ENCODE measurements at places on chromosomes 3 and 15.

DNA sequence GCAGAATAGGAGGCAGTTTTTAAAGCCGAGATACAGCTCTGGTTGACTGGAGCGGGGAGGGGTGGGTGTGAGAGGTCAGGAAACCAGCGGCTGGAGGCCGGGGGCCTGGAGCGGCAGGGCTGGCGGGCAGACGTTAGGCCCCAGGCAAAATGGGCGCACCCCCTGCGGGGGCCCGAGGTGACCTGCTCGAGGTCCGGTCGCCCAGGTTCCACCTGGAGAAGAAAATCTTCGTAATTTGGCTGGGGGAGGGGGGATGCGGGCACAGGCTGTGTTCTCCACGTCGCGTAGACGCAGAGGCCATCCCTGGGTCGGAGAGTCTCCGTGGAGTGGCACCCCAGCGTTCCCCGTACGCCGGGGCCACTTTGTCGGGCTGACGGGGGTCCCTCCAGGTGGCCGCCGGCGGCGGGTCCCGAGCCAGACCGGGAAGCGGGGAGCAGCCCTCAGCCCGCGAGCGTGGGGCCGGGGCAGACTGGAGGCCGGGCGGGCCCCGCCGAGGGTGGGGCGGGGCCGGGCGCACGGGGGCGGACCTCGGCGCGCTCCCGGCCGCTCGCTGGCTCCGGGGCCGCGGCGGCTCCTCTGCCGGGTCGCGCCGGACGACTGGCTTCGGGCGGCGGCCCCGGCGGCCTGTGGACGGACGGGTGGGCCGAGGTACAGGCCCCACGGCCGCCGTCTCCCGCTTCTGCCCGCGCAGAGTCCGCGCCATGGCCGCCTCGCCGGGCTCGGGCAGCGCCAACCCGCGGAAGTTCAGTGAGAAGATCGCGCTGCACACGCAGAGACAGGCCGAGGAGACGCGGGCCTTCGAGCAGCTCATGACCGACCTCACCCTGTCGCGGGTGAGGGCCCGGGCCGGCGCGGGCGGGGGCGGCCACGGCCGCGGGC lies at the start of gene CRTC3:
Gene CRTC3 (plus strand): TSS at position 553 of the 879 bp plus-strand sequence. CDS start 149 bp downstream, at position 702.
- DNase-seq: peak; percentile 50

DNA sequence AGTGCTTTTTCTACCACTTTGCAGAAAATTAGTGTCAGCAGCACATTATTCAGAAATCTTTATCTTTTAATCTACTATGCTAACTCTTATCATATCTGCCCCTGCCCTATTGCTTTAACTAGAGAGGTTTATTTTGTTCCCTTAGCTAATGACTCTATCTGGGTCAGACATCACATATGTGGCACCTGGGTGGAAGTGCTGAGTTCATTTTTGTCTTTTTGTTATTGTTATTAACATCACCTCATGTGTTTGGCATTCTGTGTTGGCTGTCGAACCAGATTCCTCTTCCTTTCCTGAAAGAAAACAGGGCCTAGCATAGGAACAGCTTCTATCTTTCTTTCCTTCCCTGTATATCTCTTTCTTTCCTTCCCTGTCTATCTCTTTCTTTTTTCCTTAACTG lies 100.7 kb downstream of the RBMS3 start:
- no peak for DNase-seq

GRCh38 chr3:61668317-61668864 lies 107.0 kb downstream of the PTPRG start:
- no peak for DNase-seq

- no peak for DNase-seq
These were observed 78.6 kb downstream of the RNF13 start for GRCh38 chr3:149891621-149892020.

GRCh38 chr3:146156666-146157314 lies 4.2 kb downstream of the PLOD2 start:
- no peak for DNase-seq

DNA sequence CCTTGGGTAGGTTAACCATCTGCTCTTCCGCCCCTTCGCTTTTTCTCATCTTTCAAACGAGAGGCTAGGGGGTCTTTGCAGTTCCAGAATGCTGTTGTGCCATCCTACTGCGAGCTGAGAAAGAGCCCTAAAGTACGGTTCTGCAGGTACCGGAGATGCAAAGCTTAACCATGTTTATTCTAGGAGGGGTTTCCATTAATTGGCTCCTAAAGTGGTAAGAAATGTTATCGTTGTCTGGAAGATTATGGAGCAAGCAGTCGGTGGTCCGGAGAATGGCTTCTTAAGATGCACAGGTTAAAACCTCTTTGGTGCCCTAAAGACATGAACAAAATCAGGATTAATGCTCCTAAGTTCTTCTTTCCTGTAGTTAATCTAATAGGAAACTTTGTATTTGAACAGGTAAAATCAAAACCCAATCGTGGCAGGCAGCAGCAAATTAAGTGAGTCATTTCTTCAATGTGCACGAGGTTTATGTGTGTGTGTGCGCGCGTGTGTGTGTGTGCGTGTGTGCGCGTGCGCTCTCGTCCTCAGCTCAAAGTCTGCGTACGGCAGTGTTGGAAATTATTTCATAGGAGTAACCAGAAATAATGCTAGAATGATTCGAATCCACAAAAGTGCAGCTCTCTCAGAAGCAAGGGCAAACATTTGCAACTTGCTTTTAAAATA lies 772 bp downstream of the FAM81A start:
- DNase-seq: peak; percentile 60
